Stimulated activated CD8-positive, alpha-beta memory T cell treated with anti-CD3 and anti-CD28 coated beads, Interleukin-7, amount 100 ng/mL, for 24 hours (primary cell): ENCODE measurements at places on chromosomes 2 and 18.

GRCh38 chr2:156563994-156564753 is 128.0 kb downstream of the GPD2 start:
- no peak for DNase-seq

DNA sequence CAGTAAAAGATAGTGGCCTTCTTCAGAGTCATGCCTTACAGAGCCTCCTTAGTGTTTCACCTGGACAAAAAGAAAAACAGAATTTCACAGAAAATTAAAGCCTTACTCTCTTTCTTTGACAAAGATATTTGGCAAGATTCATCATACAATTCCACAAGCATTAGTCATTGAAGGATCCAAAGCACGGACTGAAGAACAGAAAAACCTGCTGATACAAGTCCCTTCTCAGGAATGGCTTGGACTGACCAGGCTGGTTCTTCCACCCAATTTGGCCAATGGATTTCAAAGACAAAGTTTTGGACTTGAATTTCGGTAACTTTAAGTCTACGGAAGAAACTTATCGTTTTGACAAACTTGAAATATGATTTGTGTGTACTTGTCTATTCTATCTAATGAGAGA is 39.1 kb upstream of the GALNT3 start:
- no peak for DNase-seq

- no peak for DNase-seq
Measured at GRCh38 chr2:225177098-225177497, 134.8 kb upstream of the DOCK10 start.

GRCh38 chr2:84912984-84913383 is 7.5 kb downstream of the TMSB10 start:
- DNase-seq, result no peak

DNA sequence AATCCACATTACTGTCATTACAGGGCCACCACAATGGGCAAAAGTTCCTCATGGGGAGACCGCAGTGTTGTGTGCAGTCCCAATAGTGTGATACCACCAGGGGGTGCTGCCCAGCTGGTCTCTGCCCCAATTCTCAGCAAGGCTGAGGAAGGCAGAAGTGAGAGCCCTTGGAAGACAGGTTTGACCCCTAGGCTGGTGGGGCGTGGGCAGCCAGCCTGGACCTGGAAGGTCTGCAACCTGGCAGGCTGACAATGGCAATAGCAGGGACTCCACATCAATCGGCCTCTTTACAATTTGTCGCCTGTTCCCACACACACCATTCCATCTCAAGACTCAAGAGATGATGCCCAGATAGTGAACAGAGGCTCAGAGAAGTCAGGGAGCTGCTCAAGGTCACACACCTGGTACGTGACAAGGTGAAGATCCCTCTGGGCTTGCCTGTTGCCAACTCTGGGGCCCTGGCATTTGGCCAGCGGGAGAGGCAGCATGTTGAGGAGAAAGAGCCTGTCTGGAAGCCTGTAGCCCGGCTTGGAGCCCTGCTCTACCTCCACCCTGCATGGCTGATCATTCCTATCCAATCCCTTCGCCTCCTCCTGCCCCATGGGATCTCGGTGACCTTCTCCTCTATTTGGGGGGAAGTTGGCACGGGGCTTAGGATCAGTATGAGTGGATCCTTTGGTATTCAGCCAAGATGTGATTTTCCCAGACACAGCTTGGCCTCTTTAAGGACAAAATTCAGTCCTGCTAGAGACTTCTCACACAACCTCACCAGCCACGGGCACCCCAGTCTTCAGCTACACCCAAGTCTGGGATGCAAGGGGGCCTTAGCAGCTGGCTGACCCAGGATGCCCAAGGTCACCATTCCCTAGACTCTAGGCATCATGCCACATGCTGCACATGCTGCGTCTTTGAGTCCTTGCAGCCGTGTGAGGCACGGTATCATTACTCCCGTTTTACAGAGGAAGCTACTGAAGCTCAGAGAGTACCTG is 2.9 kb upstream of the ATOH8 start:
- peak; percentile 32 for DNase-seq

GRCh38 chr18:78784861-78785260 is 194.8 kb upstream of the SALL3 start:
- no peak for DNase-seq

DNA sequence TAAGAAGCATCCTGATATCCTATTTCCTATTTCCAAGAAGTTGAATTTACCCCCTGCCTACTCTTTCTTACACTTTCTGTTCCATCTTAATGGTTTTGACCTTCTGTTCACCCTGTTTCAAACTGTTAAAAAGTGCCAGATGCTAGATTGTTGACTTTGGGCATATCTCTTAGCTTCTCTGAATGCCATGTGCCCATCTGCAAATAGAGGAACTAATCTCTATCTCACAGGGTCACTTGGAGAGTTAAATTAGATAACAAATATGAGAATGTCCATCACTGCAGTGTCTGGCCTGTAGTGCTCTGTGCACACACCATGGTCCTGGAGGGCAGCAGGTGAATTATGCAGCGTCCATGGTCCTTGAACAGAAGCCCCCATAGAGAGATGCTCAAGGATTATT is 83.8 kb downstream of the LRATD1 start:
- no peak for DNase-seq

- DNase-seq, result no peak
Measured at GRCh38 chr2:25257931-25258846, 83.5 kb downstream of the DNMT3A start.
